ENCODE measurements at places on chromosomes 5 and 9.

DNA sequence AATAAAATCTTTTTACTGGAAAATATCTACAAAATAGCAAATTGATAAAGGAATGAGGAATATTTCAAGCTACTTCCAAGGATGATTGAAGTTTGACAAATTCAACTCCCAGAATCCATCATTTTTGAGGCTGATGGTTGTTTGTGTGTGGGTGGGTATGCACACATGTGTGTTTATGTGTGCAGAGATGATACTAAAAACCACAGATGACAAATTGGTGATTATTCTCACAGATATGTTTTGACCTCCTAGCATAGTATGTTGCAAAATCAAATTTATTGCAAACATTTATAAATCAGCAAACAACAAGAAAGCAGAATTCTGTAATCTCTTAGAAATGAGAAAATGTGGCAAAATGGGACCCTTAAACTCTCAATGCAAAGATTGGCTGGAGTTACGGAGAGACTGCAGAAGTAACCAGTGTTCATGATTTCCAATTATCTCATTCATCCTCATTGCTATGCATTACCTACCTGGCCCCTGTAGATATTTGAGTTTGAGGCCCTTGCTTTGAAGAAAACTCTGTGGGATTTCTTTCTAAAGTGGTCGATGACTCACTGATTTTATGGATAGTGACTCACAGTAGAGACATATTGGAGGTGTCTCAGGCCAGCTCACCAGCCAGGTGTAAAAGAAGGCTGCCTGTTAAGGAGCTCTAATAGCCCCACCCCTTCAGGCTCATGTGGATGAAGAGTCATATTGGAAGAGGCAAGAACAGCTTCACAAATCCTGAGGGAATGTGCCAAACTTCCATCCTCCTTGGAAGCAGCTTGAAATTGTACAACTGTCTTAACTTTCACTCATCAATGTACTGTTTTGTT lies 44.6 kb upstream of the TMC1 start:
- DNase-seq, result no peak

DNA sequence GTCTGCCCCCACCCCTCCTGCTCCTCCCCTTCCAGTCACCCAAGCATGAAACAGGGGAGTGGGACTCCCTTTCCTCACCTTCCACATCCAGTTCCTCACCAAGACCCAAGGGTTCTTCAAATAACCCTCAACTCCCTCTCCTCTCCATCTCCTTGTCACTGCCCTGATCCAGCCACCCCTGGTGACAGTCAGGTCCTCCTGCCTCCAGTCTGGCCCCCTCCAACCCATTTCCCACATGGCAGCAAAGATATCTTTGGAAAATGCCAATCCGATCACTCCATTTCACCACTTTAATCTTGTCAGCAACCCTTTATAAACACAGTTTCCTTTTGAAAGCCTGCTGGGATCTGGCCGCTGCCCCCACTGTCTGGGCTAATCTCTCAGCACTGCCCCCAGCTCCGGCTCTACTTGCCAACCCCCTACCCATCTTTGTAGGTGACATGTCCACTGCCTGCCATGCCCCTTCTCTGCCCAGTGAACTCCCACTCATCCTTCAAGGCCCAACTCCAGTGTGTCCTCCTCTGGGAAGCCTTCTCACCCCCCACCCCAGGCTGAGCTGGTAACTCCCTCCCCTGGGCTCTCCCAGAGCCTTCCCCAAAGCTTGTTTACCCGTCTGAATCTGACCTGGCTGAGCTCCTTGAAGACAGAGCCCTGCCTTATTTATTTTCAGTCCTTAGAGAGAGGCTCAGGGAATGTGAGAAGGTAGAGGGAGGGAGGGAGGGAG lies 781 bp upstream of the MYOZ3 start:
- DNase-seq, result peak; percentile 15

- DNase-seq, result no peak
Measured at GRCh38 chr5:39759701-39760100, 334.9 kb upstream of the DAB2 start.

DNA sequence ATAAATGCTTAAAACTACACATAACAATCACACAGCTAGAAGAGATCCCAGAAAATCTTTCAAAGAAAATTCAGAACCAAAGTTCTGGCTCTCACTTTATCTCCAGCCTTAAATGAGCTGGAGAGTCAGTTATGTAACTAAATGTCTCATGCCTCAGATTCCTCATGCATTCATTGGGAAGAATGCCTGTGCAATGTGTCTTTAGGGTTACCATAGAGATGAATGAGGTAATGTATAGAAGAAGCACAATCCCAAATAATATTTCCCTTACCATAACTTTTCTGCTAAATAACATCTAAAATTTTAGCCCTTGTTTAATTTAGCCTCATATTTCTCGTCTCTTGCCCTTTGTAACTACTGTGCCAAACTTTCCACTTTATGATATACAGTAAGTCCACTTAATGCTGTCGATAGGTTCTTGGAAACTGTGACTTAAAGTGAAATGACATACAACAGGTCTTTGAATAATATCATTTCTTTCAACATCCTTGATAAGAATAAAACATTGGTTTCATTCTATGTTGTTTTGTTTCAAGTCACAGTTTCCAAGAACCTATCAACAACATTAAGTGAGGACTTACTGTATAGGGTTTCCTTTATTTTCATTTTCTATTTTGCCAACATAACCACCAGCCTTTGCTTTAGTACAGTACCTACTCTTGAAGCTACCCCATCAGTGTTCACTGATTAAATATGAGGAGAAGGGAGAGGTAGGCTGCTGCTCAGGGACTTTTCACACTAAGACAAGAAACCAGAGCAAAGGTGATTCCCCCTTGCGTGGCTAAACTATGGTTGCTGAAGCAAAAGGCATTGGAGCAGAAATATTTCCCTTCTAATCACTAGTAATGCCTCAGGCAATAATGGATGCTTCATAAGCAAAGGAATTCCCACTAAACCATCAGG lies 295.7 kb upstream of the PTGER4 start:
- no peak for DNase-seq

GRCh38 chr5:96293966-96294883 lies 138.8 kb downstream of the PCSK1 start:
- no peak for DNase-seq
